ENCODE measurements at places on chromosomes 12 and 14.

- DNase-seq, result no peak
Measured at GRCh38 chr14:40099316-40099715, 667.1 kb upstream of the FBXO33 start.

GRCh38 chr12:12384571-12385340 is 27.9 kb downstream of the BORCS5 start:
- peak; percentile 38 for DNase-seq

- no peak for DNase-seq
Measured at GRCh38 chr12:111316671-111317070, 52.2 kb downstream of the PHETA1 start.

GRCh38 chr14:81033698-81034240 is 78.3 kb downstream of the TSHR start:
- no peak for DNase-seq

DNA sequence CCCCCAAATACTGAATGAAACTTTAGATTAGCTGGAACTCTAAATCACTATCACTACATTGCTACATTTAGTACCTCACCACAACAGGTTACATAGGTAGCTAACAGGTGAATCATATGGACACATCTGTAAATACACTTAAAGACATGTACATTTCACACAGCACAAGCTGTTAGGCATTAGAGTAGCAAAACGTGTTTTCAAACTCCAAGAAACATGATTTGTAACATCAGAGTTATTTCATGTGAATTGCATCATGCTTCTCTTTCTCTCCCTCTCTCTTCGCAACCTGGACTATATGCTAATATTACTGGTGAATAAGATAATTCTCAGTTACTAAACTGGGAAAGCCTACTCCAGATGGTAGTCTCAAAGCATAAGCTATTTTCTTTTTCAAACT is 4.3 kb downstream of the SEL1L start:
- DNase-seq, result no peak

DNA sequence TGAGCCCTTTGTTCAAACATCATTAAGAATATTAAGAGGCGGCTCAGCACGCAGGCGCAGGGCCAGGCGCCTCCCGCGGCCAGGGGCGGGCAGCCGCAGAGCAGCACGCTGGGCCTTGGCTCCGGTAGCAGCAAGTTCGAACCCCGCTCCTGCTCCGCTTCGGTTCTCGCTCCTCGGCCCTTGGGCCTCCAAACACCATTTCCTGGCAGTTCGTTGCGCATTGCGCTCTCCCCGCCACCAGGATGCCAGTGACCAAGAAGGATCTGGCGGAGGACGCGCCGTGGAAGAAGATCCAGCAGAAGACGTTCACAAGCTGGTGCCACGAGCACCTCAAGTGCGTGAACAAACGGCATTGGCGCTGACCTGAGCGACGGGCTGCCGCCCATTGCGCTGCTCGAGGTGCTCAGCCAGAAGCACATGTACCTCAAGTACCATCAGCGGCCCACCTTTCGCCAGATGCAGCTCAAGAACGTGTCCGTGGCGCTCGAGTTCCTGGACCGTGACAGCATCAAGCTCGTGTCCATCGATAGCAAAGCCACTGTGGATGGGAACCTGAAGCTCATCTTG is 6.9 kb upstream of the ACVRL1 start:
- no peak for DNase-seq

- no peak for DNase-seq
Measured at GRCh38 chr12:2366711-2367110, 313.9 kb downstream of the CACNA1C start.

- DNase-seq, result no peak
Measured at GRCh38 chr12:55703901-55704761, 3.6 kb downstream of the ITGA7 start.

- DNase-seq, result no peak
Measured at GRCh38 chr14:78967111-78967809, 797.1 kb downstream of the NRXN3 start.

DNA sequence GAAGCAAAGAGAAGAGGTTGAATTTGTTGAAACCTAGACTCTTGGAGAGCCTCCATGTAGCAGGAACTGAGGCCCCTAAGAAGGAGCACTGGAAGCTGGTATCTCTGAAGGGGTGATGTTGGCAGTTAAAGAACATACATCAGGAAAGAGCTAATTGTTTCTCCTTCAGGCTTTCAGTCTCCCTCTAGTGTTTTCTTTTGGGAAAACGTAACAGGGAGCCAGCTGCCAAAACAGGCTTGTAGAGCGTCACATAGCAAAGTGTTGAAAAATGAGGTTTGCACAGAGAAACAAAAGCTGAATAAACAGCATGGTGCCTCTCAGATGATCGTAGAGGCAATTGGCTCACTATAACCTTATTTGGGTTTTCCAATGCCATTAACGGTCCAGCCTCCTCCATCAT is 46.9 kb upstream of the CAND1 start:
- no peak for DNase-seq

DNA sequence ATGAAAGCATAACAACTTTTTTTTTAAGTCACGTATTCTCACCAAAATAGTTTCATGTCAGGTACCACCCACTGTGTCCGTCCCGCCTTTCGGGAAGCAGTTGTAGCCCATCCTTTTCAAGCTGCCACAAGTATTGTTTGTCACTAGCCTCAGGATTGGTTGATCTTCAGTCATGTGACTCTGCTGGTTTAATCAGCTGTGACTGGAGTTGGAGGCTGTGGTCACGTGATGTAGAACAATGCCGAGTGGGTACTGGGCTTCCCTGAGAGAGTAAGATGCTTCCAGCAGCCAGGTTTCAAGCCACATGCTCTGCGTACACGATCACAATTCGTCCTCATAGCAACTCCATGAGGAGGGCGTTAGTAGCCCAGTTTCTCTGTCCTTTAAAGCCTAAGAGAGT is 83.0 kb upstream of the WSCD2 start:
- no peak for DNase-seq

GRCh38 chr12:95203487-95204030 is 13.7 kb downstream of the FGD6 start:
- no peak for DNase-seq

DNA sequence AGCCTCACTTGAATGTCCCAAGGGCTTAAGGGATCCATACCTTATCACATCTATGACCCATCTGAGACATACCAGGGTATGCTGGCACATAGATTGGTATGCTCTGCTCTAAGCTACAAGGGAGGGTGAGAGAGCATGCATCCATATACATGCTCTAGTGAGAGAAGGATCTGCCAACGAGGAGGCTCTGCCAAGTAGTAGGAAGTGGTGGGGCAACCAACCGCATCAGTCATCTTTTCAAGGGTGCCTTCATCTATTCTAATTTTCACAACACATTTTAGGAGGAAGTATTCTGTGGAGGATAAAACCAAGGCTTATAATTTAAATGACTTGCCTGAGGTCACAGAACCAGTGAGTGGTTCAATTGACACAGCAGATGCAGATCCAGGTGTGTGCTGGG is 6.6 kb upstream of the PPM1A start:
- no peak for DNase-seq

DNA sequence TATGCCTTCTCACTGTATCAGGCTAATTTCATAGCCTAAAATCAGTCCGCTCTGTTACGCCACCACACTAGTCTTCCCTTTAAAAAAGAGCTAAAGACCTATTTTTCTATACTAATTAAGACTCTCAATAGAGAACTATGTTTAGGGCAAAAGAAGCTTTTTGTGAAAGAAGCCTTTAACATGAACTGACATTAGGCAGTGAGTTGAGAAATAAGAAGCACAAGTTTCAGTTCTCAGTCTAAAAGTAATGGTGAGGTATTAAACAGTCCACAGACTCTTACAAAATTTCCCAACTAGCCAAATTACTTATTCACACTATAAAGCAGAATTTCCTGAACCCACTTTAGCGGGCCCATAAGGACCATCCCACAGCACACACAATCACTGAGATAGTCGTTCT is 93.7 kb downstream of the SOX5 start:
- no peak for DNase-seq

DNA sequence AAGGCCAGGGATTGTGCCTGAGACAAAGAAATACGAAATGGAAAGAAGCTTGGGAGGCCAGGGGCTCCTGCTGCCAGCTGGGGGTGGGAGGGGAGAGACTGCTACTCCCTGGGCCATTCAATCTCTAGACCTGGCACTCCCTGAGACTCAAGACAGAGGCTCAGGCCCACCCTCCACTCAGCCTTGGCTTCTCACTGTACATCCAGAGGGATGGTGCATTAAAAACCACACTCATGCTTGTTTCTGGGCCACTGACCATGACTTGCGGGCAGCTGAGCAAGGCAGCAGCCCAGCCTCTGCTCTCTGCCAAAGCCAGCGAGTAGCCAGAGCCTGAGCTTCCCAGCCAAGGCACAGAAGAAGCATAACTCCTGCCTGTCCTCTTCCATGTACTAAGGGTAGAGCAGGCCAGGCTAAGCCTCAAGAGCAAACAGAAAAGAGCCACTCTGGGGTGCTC is 41.5 kb downstream of the PITPNM2 start:
- no peak for DNase-seq

- no peak for DNase-seq
Measured at GRCh38 chr14:30840086-30840779, 34.1 kb upstream of the COCH start.

- no peak for DNase-seq
Measured at GRCh38 chr12:45627407-45628069, 102.0 kb upstream of the ARID2 start.
